Activated T-cell treated with anti-CD3 and anti-CD28 coated beads, Interleukin-2, amount 50 U/mL, for 48 hours (primary cell): ENCODE measurements at places on chromosomes 2 and 18.
A peak's percentile ranks its signal among the peaks of the same experiment; 100 is the strongest.

- peak; percentile 15 for DNase-seq
Observed at GRCh38 chr2:238100821-238101771, 956 bp downstream of the ESPNL start.

DNA sequence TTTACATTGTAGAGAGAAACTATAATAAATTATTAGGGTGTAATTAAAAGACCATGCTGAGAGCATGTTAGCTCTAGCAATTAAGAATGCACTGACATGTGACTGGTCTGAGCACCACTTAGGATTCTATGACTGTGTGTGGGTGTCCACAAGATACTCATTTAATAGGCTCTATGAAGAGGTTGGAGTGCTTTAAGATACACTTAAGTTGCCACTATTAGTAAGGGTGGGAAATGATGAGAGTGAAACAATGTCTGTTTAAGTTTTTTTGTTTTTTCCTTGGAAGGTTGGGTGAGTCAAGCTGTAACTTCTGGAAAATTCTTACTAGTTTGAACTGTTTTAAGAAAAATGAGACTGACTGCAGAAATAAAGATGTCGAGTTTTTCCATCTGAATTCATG is 1.8 kb upstream of the FAP start:
- no peak for DNase-seq

GRCh38 chr2:159130302-159130701 is 156.2 kb downstream of the WDSUB1 start:
- no peak for DNase-seq

DNA sequence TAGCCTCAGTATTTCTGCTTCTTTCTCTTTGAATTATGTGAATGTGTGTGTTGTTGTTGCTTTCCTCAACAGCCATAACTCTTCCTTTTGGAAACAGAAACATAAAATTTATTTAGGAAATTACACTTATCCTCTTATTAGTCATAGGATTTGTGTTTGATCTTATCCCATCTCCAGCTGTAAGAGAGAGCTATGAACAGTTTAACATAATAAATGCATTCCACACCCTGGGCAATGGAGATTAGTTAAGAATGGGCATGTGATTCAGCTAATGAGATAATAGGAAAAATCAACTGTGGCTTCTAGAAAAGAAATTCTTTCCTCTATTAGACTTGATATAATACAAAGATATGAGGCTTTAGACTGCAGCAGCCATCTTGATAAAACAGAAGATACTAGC is 55.0 kb downstream of the SCN7A start:
- no peak for DNase-seq

- no peak for DNase-seq
Observed at GRCh38 chr2:11798701-11799435, 52.4 kb downstream of the LPIN1 start.

DNA sequence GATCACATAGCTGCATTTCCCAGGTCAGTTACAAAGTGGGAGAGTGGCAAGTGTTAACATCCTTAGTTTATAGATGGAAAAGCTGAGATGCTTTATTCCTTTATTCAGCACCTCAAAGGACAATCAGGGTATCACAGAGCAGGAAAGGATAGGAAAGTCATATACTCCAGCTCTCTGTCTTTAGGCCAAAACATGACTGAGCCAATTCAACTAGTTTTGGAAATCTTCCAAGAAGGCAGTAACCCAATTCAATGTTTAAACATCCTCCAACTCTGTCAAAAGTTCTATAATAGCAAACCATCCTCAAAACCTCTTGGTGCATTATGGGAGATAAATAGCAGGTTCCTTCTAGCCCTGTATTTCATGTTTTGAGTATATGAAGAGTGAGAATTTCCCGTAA is 25.2 kb downstream of the CASP8 start:
- DNase-seq, result no peak

- DNase-seq, result no peak
Observed at GRCh38 chr2:145065342-145065741, 545.4 kb upstream of the ZEB2 start.

DNA sequence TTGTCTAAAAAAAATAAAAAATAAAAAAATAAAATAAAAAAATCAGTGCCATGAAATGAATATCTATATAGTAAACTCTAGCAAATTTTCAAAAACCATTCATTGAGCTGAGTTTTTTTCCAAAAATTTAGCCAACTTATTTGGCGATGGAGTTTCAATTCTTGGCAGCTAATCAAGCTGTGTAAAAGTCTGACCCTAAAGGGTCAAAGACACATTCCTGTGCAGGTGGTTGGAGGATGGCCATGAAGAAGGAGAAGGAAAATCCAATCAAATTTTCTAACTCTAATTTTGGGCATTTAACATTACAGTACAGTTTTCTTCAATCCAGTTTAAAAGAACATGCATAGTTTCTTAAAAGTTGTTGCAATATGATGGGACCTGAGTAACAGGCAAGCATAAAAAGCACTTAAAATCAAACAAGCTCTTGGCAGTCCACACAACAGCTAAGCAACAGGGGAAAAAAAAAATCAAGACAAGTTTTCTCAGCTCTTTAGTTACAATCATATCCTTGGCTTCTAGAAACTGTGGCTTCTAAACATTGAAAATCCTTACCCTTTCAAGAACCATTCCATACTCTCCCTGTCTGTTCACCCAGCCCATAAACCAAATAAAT is 54.5 kb downstream of the ACVR1 start:
- DNase-seq, result no peak

DNA sequence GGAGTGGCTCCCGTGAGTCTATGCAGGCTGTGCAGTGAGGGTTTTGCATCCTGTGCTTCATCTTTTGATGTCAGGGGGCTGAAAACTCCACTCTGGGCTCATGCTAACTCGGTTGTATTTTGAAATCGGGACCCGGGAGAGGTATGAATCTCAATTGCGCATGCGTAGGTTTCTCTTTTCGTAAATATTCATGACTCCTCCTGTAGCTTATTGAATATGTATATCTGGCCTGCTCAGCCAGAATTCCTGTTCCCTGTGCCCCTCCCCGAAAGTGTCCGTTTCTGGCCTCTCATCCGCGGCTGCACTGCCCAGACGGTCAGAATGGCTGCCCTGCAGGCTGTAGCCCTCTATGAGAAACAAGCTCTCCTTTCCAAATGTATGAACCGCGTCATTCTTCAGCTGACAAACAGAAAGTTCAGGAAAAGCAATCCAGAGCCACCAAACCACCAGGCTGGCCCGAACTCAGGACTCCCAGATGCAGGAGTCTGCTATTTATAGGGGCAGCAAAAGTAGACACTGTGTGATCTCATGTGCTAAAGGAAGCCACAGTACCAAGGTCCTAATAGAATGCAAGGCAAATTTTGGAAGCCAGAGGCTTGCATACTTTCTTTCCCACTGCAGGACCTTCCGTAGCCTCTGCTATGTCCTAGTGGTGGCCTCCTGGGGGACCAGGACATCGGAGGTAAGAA is 41.7 kb downstream of the AKAIN1 start:
- no peak for DNase-seq

- no peak for DNase-seq
Observed at GRCh38 chr2:114940785-114941458, 498.5 kb downstream of the DPP10 start.

DNA sequence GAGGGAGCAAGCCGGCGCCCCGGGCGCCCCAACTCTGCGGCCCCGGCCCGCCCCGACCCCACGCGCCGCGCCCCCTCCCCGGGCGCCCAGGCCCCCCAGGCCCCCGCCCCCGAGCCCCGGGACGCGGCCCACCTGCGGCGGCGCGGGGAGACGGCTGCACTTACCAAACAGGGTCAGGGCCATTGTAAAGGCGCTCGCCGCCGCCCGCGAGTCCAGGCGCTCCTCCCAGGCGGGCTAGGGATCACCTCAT is 526 bp downstream of the CHN1 start:
- no peak for DNase-seq

DNA sequence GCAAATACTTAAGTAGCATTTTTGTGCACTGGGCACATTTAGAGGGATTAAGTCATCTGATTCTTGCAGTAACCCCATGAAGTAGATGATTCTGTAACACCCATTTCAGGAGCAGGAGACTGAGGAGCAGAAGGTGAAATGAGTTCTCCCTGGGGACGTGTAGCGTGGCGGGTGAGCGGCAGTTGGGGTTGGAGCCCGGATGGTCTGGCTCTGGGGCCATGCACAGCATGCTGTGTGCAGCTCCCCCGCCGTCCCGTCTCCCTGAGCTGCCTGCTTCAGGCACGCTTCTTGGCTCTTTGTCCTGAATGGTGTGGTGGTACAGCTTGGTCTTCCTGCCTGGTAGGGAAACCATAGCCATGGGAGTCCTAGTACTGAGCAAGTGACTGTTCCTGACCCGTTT is 32.4 kb downstream of the INPP4A start:
- no peak for DNase-seq

DNA sequence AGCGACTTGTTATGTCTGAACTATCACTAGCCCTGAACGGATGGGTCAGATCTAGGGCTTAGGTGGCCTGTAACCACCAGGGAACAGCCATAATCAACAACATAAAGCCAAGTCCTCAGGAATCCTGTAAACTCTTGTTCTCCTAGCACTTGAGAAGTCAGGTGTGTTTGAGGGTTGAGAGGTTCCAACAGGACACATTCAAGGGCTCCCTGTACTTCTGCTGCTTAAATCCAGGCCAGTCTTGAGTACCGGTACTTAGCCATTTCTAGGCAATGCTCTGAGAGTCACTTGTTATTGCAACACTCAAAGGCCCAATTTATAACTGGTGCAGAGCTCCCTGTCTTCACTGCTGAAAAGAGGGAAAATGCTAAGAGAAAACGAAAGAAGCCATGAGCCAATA is 21.6 kb upstream of the SLC40A1 start:
- no peak for DNase-seq

DNA sequence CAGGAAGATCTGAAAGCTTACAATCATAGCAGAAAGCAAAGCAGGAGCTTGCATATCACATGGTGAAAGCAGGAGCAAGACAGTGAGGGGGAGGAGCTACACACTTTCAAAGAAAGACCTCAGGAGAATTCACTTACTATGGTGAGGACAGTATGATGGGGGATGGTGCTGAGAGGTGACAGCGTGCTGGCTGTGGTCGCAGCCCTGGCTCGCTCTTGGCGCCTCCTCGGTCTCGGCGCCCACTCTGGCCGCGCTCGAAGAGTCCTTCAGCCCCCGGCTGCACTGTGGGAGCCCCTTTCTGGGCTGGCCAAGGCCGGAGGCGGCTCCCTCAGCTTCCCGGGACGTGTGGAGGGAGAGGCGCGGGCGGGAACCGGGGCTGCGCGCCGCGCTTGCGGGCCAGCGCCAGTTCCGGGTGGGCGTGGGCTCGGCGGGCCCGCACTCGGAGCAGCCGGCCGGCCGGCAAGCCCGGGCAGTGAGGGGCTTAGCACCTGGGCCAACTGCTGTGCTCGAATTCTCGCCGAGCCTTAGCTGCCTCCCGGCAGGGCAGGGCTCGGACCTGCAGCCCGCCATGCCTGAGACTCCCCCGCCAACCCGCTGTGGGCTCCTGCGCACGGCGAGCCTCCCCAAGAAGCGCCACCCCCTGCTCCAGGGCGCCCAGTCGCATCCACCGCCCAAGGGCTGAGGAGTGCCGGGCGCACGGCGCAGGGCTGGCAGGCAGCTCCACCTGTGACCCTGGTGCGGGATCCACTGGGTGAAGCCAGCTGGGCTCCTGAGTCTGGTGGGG is 131.9 kb upstream of the SPATS2L start:
- DNase-seq, result no peak

GRCh38 chr2:207796585-207797350 is 27.1 kb upstream of the FZD5 start:
- DNase-seq, result no peak

GRCh38 chr2:68309426-68309825 is 10.3 kb downstream of the CNRIP1 start:
- DNase-seq, result no peak

DNA sequence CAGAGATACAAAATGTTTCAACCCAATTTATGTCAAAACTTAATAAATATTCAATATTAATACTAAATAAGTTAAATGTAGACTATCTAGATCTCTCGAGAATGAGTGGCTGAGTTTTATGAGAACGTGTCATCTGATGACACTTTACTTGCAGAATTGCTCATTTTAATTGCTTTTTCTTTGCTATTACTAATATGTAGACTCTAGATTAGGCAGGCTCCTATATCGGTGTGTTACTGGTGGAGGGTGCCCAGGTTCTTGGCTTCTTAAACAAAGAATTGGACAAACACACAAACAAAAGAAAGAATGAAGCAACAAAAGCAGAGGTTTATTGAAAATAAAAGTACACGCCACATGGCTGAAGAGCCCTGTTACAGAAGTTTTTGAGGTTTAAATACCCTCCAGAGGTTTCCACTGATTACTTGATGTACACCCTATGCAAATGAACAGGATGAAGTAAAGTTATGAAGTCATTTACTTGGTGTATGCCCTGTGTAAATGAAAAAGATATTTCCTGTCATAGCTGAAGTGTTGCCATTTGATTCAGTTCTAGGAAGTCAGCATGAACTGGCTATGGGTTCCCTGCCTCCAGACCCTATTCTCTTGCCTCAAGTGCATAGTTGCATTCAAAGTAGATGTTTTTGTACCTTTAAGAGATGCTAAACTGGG is 122.9 kb upstream of the ITGA4 start:
- DNase-seq, result no peak

- no peak for DNase-seq
Observed at GRCh38 chr2:48120759-48121242, 214.5 kb upstream of the FBXO11 start.

GRCh38 chr2:152384992-152385391 is 50.0 kb downstream of the FMNL2 start:
- DNase-seq, result no peak

DNA sequence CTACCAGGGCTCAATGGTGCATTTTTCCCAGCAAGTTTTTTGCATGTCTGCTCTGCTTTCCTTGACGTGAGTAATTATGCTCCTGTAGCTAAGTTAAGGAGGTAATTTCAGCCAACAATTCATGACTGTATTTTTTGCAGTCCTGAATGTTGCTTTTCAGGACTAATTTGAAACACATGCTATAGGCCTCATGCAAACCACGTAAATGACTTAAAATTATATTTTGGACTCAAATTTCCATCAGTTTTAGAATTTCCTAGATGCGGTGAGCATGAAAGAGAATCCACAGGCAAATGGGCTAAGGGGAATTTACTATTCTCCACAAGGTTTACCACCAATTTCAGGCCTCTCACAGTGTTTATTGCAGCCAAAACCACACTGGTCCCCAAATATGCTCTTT is 589.9 kb upstream of the LRRTM1 start:
- DNase-seq, result no peak

DNA sequence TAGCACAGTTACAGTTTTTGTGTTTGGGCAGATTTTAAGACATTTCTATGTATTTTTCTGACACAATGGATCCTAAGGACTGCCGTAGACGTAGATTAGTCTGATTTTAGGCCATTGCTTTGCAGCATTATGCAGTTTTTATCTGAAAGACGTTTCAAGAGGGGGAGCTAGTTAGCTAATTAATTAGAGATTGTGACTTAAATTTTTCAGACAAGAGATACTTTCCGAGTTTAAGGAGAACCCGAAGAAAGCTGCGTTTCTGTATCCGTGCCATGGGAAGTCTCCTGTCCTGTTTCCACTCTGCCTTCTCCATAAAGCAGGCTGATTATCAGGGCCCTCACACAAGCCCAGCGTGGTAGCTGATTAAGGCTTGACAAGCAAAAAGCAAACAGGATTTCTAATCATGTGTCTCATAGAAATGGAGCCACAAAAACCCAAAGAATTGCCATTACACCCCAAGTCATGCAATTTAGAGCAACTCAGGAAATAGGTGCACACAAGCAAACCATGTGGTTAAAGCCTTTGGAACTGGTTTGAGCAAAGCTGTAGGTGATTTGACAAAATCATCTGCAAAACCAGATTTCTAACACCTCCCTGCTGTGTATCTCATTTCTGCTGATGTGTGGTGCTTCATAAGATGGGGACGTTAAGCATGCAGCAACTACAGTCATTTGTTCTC is 808.1 kb downstream of the RNF144A start:
- DNase-seq, result no peak

- DNase-seq, result no peak
Observed at GRCh38 chr2:217964275-217965161, 38.3 kb downstream of the TNS1 start.
